CD4-positive, alpha-beta memory T cell (primary cell): ENCODE measurements at places on chromosomes 3 and 15. TPM values are rescaled to one million over a fixed set of nuclear protein-coding genes. Genes with fewer than 3 reads are reported as not detected.

CNTN4 gene
- total RNA-seq, result not detected

- no peak for DNase-seq
These were observed 254.7 kb downstream of the EDEM1 start for GRCh38 chr3:5442106-5442785.

DNA sequence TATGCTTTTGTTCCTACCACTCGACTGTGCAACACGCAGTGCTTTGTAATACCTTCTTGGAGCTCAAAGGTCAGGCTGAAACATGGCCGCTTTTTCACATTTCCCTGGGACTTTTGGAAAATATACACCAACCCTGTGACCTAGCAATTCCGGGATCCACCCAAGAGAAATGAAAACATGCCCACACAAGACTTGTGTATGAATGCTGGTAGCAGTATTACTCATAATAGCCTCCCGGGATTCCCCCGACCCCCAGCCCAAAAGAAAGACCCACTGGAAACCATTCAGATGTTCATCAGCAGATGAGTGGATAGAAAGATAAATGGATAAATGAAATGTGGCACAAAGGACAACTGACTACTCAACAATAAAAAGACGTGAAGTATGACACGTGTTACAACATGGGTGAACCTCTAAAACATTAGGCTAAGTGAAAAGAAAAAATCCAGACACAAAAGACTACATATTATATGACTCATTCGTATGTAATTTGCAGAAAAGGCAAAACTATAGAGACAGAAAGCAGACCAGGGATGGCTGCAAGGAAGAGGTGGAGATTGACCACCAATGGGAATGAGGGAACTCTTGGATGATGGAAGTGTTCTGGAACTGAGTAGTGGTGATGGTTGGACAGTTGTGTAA lies 104.1 kb downstream of the PGPEP1L start:
- no peak for DNase-seq

ACAN gene
- total RNA-seq, result not detected

GRCh38 chr3:183381179-183381578 lies 47.2 kb downstream of the MCF2L2 start:
- DNase-seq, result no peak

- DNase-seq, result no peak
These were observed 44.7 kb downstream of the NCK1 start for GRCh38 chr3:136906725-136907124.

DNA sequence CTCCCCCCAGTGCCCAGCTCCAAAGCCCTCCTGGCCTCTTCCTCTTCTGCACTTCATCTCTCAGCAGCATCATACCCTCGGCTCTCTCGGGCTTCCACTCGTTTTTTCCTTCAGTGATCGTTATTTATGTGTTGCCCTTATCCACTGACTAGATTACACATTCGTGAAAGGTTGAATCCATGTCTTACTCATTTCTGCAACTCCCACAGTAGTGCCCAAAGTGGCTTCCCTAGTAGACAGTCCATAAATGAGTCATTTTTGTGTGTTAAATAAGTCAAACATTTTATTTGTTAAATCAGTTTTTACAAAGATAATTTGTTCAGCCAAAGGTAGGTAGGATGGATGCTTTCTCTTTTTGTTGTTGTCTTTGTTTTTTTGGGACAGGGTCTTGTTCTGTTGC lies 87.4 kb downstream of the CRTC3 start:
- DNase-seq, result no peak

DNA sequence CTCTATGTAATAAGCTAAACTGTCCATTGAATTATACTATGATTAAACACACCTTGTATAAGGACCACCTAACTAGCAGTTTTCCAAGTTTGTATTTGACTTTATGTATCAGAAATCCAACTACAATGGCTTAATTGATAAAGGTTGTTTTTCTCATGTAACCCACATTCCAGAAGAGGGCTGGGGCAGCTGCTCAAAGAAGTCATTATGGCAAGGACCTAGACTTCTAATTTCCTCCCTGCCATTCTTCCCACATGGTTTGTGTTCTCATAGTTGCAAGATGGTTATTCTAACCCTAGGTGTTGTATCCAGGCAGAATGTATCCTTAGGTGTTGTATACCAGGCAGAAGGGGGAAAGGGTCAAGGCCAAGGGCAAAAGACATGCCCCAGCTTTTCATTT lies 35.7 kb downstream of the GPR176 start:
- no peak for DNase-seq

DNA sequence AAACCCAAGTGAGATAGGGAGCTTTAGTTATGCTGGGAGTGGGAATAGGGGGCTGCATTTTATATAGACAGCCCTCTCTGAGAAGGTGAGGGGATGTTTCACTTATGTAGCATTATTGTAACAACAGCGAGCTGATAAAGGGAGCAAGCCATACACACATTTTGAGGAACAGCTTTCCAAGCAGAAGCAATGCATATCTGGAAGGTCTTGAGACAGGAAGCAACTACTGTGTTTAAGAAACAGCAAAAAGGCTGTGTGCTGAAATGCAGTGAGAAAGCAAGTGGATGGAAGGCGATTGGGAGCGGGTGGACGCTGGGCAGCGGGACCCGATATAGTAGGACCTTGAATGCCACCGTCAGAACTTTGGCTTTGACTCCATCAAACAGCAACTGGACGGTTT lies 155.9 kb upstream of the TBL1XR1 start:
- no peak for DNase-seq

- DNase-seq, result no peak
These were observed 243.2 kb downstream of the NSUN3 start for GRCh38 chr3:94305835-94306611.

ERICH6 gene
- not detected for total RNA-seq

FBLN2 gene
- not detected for total RNA-seq

GRCh38 chr15:60912984-60913697 lies 316.0 kb downstream of the RORA start:
- DNase-seq, result no peak

OCA2 gene
- not detected for total RNA-seq

GRCh38 chr15:32730677-32731654 lies 13.2 kb downstream of the GREM1 start:
- DNase-seq, result no peak

GRCh38 chr15:60477916-60478565 lies 901 bp downstream of the ICE2 start:
- no peak for DNase-seq
